ENCODE measurements at places on chromosomes 3 and 15.

DNA sequence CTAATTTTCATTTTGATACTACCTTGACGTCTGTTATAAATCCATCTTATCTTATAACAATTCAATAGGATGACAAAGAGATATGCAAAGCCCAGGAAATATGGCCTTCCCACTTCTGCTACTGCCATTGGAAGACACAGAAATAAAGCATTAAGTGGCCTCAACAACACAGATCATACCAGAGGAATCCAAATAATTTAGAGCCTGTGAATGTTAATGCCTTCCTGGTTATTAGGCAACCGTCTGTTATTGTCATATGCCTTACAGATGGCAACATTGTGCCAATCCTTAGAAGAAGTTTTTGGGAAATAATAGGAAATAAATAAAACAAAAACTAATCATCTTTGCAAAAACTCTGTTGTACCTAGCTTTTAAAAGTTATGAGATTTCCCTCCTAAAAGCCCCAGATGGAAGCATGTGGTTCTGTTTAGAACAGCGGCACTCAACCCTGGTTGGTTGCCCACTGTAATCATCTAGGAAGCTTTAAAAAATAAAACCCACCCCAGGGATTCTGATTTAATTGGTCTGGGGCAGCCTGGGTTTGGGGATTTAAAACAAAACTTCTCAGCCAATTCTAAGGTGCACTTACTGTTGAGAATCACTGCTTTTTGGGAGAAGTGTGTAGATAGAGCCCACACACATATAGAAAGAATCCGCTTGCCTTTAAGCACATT, 704.8 kb upstream of the CFAP20DC start:
- peak; percentile 48 for DNase-seq

GRCh38 chr3:111972891-111973290, 5.9 kb upstream of the ABHD10 start:
- no peak for DNase-seq

- no peak for DNase-seq
These were observed 78.8 kb downstream of the DLG1 start for GRCh38 chr3:197219619-197220018.

- DNase-seq: peak; percentile 85
These were observed 731 bp downstream of the ZNF710 start for GRCh38 chr15:90001683-90002427.

GRCh38 chr3:147799601-147800000, 390.4 kb downstream of the ZIC1 start:
- DNase-seq: no peak

DNA sequence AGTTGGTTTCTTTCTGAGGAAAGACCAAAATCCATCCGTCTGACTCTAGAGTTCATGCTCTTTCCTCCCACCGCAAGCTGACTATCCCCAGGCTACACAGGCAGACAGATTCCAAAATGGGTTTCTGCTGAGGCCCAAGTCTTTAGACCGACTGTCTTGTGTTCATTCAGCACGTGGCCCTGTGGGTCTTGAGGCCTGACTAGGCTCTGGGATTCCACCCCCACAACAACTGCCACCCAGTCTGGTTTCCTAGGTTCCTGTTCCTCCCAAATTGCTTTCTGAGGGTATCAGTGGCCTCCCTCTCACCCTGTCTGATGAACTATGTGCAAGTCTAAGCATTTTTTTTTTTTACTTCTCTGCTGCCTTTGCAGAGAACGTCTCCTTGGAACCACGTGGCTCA, 67.7 kb downstream of the CYP19A1 start:
- no peak for DNase-seq

DNA sequence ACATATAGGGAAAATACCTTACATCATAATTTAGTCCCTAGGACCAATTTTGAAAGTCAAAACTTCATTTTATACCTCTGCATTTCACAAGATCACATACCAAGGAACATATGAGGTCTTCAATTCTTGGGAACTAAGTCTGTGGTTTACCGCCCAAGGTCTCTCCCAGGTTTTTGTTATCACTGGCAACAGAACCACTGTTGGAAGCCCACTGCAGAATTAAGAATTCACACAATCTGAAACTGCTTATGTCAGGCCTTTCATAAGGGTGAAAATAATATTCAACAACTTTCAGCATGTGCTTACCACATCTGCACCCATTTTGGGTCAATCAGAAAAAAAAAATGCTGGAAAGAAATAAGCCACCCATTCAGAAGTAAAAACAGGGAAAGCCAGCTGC, 107.2 kb upstream of the MME start:
- DNase-seq: no peak

Measured in GM03348 (cell line).